RPMI7951 (cell line): ENCODE measurements at places on chromosomes 2 and 18.

- no peak for DNase-seq
Observed at GRCh38 chr2:191389288-191389687, 144.1 kb downstream of the MYO1B start.

DNA sequence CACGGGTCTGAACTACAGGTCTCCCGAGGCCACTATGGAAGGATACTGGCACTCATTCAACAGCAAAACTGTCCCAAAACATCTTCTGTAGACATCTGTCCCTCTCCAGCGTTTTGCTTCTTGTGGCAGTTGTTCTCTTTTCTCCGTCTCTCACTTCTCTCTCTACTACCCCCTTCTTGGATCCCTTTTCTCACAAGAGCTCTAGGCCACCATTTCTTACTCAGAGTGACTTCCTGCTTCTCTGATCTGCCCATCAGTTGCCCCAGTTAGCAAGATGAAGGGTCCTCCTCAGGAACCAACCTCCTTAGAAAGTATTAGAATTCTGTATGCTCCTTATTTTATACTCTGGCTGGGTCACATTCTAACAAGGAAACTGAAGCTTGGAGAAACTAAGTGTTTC is 32.6 kb downstream of the BCL2 start:
- no peak for DNase-seq

DNA sequence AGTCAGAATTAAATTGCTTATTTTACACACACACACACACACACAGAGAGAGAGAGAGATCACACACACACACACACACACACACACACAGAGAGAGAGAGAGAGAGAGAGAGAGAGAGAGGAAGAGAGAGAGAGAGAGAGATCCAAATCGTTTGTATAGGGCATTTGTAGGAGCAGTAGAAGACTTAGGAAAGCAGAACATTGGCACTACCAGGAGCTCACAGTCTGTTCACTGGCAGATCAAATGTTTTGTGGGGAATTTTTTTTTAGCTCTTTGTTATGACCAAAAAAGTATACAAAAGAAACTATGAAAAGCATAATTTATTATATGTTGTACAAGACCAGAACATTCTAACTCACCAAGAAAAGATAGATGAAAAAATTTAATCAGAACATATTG is 81.8 kb downstream of the MBD5 start:
- DNase-seq, result no peak

- DNase-seq, result no peak
Observed at GRCh38 chr2:237250599-237250998, 163.4 kb downstream of the COL6A3 start.

- DNase-seq, result no peak
Observed at GRCh38 chr18:27042177-27042576, 142.9 kb downstream of the CHST9 start.

GRCh38 chr2:240178564-240178963 is 38.1 kb upstream of the OTOS start:
- DNase-seq, result no peak

DNA sequence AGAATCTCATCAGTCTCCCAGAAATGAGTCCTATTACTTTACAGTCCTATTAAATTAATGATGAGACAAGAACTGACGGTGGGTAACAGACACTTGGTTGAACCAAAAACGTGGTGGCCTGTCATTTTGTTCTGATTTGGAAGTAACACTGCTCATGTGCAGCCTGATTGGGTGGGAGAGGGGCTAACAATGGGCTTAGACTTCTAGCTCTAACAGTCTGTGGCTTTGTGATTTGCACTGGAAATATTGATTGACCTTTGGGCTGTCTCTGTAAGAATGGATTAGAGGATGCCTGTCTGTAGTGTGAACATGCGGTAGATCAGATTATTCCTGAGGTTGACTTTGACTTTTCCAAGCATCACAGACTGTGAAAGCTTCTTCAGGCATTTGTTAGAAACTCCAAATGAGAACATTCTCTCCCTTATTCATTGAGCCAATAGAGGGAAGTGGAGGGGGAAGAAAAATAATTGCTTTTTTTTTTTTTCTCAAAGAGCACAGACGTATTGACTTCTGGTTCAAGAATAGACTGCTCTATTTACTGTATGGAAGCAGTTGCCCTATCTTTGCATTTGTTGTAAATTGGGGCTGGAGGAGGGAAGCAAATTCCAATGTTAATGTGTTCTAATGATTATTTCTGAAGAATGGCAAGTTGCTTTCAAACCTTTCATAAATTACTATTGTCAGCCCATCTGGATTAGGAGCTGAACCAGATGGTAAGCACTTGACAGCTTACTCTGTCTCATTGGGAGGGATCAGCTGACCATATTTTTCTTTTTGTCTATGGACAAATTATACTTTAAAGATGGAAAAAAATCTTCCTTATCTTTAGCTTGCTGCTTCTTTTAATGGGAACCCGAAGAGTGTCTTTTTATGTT is 85.8 kb upstream of the TTN start:
- DNase-seq, result no peak

GRCh38 chr18:33562741-33563140 is 15.3 kb upstream of the ASXL3 start:
- no peak for DNase-seq

DNA sequence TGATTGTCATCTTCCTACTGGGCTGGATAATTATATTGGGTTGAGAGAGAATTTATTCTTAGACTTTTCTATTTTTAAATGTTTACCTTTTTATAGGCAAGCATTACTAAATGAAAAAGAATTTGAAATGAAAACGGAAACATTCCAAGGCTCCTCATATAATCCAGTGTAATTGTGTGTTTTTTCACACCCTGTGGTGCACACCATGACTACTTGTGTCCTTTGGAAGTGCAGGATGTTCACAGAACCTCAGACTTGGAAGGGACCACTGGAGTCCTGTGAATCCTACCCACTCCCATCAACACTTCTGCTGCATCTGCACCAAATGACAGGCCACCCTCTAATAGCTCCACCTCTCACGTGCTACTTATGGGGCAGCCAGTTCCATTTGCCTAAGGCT is 48.0 kb downstream of the NAT8 start:
- DNase-seq, result no peak

DNA sequence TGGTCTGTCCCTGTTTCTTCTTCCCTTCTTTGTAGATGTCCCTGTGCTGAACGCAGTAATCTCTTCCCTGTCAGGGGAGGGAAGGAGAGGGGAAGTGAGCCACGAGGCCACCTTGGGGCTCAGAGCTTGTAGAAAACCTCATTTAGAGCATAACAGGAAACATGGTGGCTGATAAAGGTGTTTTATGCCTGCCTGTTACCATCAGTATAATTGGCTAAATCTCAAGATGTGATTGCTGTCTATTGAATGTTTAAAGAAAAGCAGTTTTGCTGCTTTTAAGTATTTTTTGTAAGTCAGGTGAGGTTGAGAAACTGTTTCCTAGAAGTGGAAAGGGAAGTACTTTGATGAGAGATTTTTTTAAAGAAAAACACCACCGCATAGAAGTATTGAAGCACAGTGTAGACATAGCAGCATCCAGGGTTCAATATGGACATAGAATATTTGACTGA is 59.7 kb upstream of the PDK1 start:
- DNase-seq, result no peak

- DNase-seq, result peak; percentile 8
Observed at GRCh38 chr2:63790491-63790890, 51.2 kb upstream of the UGP2 start.

GRCh38 chr2:73112026-73112912 is 479 bp downstream of the RAB11FIP5 start:
- DNase-seq, result peak; percentile 47

DNA sequence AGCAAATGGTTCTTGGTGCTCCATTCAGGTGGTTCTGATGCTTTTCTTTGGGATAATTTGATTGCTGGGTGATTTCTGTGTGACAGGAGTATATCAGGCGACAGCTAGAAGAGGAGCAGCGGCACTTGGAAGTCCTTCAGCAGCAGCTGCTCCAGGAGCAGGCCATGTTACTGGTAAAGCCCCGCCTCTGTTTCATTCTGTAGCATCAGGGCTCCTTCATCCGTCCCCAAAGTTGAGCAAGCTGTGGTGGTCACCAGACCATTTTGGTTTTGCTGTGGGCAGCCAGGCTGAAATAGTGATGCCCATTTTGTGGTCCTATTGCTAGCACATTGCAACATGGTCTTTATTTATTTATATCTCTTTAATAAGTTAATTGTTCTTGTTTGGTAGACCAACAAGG is 132.8 kb upstream of the IL1R2 start:
- no peak for DNase-seq

- no peak for DNase-seq
Observed at GRCh38 chr2:186612026-186612425, 22.2 kb downstream of the ITGAV start.

DNA sequence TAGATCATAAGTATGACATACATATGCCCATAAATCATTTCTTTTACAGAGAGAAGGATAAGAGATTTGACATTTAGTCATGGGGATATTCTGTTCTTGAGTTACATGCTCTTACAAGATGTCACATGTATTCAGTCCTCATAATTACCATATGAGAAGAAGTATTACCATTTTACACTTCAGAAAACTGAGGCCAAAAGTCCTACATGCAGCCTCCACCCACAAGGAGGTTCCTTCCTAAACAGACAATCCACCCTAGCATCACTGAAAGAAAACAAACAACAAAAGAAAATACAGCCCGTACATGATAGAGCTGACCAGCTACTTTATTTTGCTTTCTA is 335.1 kb downstream of the SETBP1 start:
- no peak for DNase-seq

- DNase-seq, result no peak
Observed at GRCh38 chr2:78768016-78768415, 257.5 kb upstream of the REG3G start.

- peak; percentile 27 for DNase-seq
Observed at GRCh38 chr2:203678971-203679370, 27.5 kb upstream of the CD28 start.

DNA sequence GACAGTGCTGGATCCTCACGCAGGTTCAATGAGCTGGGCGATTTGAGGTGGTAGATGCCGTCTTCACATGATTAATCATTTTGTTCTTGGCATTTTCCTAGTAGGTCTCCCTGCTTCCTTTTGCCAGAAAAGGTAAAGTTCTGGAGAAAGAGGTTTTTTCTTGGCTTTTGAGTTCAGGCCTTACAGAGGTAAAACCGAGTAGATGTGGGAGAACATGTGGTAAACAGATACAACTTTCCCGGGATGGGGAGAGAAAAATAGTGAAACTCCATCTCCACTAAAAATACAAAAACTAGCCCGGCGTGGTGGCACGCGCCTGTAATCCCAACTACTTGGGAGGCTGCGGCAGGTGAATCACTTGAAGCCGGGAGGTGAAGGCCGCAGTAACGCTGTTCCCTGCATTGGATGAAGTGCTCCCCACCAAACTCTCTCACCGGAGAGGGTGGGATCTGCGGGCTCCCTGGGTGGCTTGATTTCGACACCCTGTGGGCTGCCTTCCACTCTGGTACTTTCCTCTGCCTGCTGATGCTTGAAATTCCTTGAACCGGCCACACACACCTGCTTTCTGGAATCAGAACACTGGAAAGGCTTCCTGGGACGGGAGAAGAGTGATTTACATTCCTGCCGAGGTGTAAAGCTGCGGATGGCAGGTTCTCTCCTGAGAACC is 88.8 kb downstream of the ACTR3 start:
- DNase-seq, result no peak
